ENCODE measurements at places on chromosomes 11 and 22.

- peak; percentile 13 for DNase-seq
Observed at GRCh38 chr11:61918251-61918937, 1.0 kb upstream of the RAB3IL1 start.

DNA sequence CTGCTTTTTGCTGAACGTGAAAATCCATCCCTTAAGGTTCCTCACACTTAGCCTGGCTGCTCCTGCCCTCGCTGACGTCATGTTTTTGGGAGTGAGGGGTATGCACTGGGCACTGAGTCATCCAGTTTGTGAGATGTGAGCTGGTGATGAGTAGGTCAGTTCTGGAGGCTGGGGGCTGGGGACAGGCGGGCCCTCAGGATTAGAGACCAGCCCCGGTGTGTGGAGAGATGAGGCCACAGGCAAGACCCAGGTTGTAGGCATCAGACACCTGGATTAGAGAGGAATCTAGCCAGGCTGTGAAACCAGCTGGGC is 9.2 kb downstream of the KCNC1 start:
- peak; percentile 10 for DNase-seq

GRCh38 chr11:16874275-16874975 is 136.0 kb downstream of the C11orf58 start:
- DNase-seq = no peak

- no peak for DNase-seq
Observed at GRCh38 chr11:46724088-46724487, 5.1 kb downstream of the F2 start.

DNA sequence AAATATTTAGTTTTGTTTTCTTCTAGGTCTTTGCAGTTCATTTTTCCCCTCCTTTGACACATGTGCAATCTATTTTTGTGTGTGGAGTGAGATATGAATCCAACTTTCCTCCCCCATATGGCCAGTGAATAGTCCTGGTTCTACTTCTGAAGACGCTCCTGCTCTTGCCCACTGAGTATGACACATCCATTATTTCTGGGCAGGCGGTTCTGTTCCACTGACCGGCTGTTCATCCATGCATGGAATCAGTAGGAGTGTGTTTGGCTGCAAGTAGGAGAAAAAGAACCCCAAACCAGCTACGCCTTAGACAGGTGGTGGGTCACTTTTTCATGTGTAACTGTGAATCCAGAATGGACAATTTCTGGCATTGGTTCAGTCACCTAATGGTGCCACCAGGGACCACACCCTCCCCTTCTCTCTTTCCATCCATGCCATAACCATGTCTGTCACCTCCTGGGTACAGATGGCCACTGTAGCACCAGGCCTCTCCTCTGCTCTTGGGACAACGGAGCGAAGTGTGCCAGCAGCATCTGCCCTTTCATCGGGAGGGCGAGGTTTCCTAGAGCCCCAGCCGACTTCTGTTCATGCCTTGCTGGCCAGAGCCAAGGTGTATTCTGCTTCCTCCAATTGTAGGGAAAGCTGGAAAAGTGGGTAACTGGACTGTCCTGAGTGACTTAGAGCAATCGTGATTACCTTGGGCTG is 67.4 kb upstream of the SLC22A12 start:
- peak; percentile 53 for DNase-seq

DNA sequence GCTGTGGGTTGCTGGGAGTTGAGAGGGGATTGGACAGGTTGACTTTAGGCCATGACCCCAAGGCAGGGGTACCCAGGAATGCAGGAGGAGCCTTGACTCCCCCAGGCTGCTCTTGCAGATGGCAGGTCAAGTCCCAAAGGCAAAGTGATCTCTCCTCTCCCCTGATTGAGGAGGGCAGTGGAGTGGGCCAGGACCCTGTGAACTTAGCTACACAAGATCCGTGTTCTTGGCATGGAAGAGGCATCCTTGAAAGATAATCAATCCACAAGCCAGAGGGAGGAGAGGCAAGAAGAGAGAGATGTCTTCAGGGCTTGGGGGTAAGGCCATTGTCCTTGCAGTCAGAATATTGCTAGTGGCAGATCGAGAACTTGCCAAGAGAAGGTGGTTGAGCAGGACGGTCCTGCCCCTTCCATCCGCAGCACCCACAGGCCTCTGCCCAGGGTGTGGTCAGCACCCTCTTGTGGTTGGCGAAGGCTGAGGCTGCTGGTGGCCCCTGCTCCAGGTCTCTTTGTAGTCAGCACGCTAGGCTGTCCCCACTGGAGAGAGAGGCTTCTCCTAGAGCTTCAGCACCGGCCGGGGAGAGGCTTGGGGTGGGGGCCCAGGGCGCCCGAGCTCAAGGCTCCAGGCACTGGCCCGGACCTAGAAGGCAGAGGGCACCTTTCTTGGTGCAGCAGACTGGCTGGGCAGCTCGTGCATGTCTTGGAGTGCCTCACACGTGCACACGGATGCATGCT is 45.4 kb downstream of the KCNC1 start:
- no peak for DNase-seq

GRCh38 chr22:48752451-48753380 is 1075.0 kb downstream of the BRD1 start:
- DNase-seq = no peak

DNA sequence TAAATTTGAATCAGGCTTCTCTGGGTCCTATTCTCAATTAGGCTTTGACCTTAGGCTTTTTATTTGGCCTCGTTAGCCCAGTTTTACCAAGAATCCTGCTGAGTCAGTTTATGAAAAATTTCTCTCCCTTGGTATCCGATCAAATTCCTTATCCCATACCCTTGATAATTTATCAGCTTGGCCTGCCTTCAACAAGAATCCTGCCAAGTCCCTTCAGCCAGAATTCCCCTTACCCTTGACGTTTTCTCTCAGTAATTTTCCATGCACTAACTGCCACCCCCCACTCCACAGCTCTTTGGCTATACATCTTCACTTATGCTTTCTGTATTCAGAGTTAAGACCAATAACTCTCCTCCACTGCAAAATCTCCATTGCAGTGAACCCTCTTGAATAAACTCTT is 811.0 kb upstream of the CCDC90B start:
- DNase-seq = no peak
